ENCODE measurements at places on chromosomes 11 and 22. TPM values are rescaled to one million over a fixed set of nuclear protein-coding genes. Genes with fewer than 3 reads are reported as not detected.

GRCh38 chr11:12242966-12243365 lies 132.6 kb downstream of the MICAL2 start:
- no peak for DNase-seq

GRCh38 chr11:117407016-117407415 lies 79.4 kb downstream of the CEP164 start:
- no peak for DNase-seq

The GVQW3 gene
- 0.48 TPM for total RNA-seq

GRCh38 chr11:99325847-99326246 lies 305.1 kb downstream of the CNTN5 start:
- no peak for DNase-seq

DNA sequence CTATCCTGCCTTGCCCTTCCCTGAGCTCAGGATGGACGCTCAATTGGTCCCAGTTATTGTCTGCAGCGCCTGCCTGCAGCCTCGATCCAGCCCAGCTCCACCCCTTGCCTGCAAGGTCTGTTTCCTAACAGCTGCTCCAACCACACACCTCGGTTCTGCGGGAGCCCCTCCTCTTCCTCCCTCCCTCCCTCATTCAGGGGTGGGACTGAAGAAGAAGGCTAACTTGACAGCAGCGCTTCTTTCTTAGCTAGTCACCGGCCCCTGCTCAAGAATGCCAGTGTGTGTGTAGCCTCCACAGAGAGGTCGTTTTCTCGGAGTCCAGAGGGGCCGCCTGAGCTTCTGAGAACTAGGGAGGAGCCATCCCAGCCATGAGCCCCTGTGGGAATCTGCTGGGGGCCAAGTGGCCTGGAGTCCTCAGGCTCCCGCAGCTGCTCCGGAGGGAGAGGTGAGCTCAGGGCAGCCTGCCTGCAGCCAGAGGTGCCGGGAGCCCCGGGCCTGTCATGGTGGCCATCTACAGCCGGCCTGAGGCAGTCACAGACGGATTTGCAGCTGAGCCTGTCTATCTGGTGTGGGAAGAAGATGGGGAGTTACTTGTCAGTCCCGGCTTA lies 36.1 kb downstream of the LIMK2 start:
- peak; percentile 82 for DNase-seq
